Muscle of back (tissue), 13 donors: ENCODE measurements at places on chromosomes 13 and 19. TPM values are rescaled to one million over a fixed set of nuclear protein-coding genes. Genes with fewer than 3 reads are reported as not detected.

KCNN4 gene
- polyA plus RNA-seq, result 0.54 TPM

CYP4F8 gene
- polyA plus RNA-seq, result not detected

RAB11B gene
- polyA plus RNA-seq, result 65.0 TPM

LYPD3 gene
- polyA plus RNA-seq, result 0.78 TPM

ZNF799 gene
- 3.9 TPM for polyA plus RNA-seq
